AG04450 (cell line): ENCODE measurements at places on chromosomes 7 and 10.

GRCh38 chr10:117652228-117653169, 110.0 kb downstream of the EMX2 start:
- no peak for DNase-seq

GRCh38 chr7:20307119-20307518, 23.6 kb upstream of the ITGB8 start:
- no peak for DNase-seq

DNA sequence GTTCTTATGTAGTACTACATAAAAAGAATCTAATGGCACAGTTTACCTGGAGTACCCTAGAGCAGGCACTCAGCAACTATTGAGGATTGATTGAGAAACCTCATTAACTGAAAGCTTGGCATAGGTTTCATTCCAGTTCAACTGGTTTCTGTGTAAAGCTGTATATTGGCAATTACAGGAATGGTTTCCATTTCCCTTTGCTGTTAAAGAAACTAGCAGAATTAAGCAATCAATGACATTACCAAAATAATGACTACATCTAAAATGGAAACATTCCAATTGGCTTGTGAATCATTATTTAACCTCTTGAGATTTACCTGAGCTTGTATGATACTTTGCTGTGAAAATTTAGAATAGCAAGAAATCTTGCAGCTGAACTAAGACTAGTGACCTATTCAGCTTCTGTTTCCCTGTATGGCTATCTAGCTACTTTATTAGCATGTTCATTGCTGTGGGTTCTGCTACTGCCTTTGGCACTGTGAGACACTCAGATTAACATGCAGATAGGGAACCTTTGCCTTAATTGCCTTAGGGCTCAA, 33.5 kb upstream of the CADPS2 start:
- DNase-seq, result no peak

DNA sequence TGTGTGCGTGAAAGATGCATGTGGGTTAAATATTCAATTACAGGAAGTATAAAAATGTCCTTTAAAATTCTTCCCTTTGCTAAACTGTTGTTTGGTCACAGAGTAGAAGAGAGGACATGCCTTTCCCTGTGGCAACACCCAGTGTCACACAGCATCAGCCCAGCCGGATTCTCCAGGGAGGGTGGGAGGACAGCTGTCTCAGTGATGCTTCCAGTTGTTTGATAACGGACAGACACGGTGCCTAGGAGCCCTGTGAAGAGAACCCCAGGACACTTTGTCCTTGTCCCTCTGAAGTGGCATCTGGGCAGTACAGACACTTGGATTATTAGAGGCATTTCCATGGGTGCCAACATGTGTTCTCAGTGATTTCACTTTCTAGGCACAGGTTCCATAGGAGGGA, 306.6 kb upstream of the LRGUK start:
- DNase-seq, result no peak

GRCh38 chr10:60200012-60200681, 189.5 kb downstream of the ANK3 start:
- DNase-seq, result no peak

DNA sequence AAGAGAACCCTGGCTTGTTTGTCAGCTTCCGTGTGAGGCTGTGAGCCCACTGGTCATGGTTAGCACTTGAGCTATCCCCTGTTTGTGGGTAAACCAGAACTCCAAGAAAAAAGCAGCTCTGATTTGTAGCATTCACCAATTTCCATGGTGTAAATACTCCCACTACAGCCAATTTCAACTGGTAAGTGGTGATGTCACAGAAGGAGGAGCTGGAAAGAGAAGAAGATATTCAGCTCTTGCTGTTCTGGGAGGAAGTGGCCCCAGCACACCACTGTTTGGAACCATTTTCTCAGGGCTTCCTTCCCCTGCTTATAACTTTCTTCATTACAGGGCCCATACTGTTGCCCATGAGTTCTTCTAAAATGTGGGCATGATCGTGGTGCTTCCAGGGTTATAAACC, 500.1 kb upstream of the ZMIZ1 start:
- DNase-seq, result no peak

- no peak for DNase-seq
Measured at GRCh38 chr10:117570880-117571279, 28.3 kb downstream of the EMX2 start.

DNA sequence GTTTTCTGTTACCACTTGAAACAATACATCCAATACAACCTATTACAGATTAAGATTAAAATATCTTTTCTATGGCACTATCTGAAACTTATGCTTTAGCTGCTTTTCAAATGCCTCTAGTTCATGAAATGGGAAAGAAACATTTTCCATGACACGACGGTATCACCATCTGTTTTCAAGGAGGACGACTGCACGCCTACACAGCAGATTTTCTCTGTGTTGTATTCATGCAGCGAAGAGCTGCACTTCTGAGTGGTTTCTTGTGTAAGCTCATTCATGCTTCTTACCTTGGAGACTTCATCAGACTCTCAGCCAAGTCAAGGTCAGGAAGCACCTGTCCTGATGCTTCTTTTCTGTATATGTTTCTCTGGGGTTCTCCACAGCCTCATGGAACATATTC, 179.2 kb downstream of the DYNC1I1 start:
- DNase-seq, result no peak
